ENCODE measurements at places on chromosomes 7 and 10.

DNA sequence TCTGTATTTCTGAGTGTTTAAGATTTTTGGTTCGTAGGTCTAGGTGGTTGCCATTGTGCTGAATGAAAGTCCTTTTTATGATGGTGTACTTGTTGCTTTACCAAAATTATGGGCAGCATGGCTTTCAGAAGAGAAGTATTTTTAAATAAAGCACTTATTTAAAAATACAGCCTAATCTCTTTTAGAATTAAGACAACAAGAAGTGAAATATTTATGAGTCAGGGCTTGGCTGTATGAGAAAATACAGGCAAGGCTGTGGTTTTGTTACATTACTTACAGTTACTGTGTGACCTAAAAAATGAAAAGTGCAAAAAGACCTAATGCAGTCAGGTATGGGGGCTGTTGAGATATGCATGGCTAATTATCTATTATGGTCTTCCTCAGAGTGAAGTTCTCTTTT lies 185.2 kb upstream of the PPP1R3A start:
- no peak for DNase-seq

DNA sequence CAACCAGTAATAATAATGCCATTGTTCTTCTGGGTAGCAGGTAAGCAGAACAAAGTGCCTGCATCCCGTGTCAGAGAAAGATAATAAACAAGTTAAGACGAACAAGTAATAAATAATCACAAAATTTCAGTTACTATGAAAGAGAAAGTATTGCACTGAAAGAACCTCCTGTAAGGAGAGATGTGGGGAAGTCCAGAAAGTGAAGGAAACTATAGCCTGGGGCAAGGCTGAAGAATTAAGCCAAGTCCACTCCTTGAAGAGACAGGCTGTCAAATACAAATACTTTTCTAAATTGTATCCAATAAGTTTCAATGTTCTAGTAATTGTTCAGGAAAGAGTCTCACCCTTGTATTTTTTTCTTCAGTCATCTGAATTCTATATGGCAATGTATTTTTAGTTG lies 611.4 kb downstream of the MAGI2 start:
- DNase-seq = no peak

GRCh38 chr10:78649429-78649828 lies 419.3 kb upstream of the ZMIZ1 start:
- no peak for DNase-seq

DNA sequence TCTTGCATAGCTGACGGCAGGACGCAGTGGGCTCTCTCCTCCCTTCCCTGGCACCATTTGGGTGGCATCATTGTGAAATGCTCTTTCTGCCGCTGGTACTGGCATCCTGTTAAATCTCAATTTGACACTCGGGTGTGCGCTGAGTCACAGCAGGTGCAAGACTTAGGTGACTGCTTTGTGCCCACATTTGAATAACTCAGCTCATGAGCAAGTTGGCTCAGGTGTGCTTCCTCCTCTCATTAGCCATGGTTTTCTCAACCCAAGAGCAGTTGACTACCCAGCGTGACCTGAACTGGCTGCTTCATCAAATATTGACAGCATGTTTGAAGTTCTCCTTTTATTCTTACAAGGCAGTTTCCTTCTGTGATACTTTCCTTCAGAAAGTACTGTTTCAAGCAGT lies 24.6 kb upstream of the NFE2L3 start:
- no peak for DNase-seq

DNA sequence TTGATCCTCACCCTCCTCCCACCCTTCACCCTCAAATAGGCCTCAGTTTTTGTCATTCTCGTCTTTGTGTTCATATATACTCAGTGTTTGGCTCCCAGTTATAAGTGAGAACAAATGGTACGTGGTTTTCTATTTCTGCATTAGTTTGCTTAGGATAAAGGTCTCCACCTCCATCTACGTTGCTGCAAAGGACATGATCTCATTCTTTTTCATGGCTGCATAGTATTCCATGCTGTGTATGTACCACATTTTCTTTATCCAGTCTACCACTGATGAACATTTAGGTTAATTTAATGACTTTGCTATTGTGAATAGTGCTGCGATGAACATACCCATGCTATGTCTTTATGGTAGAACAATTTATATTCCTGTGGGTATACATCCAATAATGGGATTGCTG lies 91.2 kb downstream of the PLPP4 start:
- DNase-seq = no peak

DNA sequence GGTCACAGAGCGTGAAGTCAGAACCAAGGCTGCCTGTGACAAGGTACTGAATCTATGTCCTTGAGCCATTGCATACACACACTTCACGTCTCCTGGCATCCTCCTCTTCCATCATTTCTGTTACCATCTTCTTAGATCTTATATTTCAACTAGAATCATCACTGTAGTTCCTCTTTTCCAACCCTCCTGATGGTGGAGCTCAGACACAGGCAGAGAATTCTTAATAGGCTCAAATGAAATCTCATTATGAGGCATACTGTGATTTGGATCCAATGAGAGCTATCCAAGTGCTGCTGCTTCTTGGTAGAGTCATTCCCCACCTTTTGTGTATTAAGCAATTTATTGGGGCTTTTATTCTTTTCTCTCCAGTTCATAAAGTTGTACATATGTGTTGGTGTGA lies 113.2 kb downstream of the CALCR start:
- no peak for DNase-seq

Data from stimulated activated CD4-positive, alpha-beta T cell treated with anti-CD3 and anti-CD28 coated beads, TNF-alpha, amount 100 ng/mL, for 1 hour (primary cell).